Right ventricle myocardium superior (tissue), 1 donor: ENCODE measurements at places on chromosomes 3 and 15.
A peak's percentile ranks its signal among the peaks of the same experiment; 100 is the strongest.

- DNase-seq: no peak
These were observed 174.0 kb downstream of the THRB start for GRCh38 chr3:24320601-24321000.

GRCh38 chr3:112560307-112560706 lies 1.5 kb downstream of the ATG3 start:
- no peak for DNase-seq

DNA sequence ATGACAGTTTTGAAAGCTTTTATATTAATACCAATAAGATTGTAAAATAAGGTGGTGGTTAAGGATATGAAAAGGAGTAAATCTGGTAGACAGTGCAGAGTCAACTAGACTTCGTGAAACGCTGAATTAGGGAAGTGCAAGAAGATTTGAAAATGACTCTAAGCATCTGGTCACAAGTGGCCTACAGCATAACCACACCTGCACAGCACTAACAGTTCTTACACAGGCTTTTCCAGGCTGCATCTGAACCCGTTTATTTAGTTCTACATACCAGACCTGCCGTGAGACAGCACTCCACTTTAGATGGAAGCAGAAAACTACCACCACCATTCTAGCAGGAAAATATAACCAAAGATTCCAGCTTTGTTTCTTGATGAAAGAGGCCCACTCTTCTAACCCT lies 1.9 kb downstream of the DMXL2 start:
- no peak for DNase-seq

- DNase-seq: peak; percentile 39
These were observed 14.8 kb downstream of the TNK2 start for GRCh38 chr3:195893516-195893915.

DNA sequence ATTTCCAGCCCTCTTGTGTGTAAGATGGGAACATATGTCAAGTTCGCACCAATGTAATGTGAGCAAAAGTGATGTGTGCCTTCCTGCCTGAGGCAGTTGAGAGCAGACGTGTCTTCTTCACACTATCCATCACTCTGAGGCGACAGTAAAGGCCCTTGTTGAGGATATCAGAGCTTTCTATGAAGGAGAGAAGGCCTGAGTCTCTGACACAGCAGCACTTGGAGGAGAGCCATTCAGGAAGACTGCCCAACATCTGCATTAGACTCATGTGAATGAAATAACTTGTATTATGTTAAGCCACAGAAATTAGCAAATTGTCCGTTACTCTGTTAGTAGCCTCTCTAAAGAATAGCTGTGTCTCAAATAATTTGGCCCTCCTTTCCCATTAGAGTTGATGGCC lies 108.8 kb upstream of the CCDC54 start:
- DNase-seq: no peak

DNA sequence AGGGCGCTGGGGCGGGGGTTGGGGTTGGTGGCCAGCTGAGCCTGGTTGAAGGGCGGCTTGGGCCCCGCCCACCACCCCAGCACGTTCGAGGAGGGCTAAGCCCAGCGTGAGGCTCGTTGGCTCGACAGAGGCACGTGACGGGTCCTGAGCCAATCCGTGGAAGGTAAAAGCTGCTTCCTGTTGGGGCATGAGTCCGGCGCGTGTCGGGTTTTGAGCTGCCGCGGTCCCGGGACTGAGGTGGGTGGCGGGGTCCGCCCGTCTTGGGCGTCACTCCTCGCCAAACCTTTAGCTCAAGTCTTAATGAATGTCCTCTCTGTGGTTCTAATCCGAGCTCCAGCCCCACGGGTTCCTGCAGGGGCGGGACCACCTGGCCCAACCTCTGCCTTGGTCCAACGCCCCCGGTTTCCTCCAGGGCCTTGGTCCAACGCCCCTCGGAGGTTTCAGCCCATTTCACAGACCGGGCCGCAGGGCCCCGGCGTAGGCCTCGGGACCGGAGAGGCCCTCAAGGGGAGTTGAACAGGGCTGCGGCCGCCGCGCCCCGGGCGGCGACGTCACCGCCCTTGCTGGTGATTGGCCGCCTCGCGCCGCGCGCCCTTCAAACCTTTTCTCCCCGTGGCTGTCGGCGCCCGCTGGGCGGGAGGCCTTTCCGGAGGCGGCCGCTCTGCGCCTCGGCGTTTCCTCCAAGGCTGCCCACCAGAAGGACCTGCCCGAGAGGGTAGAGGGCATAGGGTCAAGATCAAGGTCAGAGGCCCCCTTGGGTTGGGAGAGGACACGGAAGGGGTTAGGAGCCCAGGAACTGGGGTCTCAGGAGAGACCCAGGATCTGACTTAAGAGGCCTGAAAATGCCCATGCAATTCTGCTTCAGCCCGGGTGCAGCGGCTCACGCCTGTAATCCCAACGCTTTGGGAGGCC lies at the start of gene RCCD1:
Gene RCCD1, plus strand, starts transcription at position 173 of the 912 bp plus-strand sequence. CDS start 1,851 bp downstream, outside the sequence.
- peak; percentile 98 for DNase-seq
